Ascending aorta (tissue), 2 donors: ENCODE measurements at places on chromosomes 3 and 15.

DNA sequence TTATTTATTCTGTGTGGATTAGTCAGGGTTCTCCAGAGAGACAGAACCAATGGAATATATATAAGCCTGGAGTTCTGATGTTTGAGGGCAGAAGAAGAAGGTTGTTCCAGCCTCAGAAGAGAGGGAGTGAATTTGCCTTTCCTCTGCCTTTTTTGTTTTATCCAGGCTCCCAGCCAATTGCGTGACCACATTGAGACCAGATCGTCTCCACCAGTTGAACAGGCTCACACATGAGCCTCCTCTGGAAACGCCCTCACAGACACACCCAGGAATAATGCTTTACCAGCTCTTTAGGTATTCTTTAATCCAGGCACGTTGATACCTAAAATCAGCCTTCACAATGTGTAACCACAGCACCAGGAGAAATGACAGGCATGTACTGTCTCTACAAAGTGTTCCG, 923.1 kb downstream of the TBL1XR1 start:
- H3K27ac ChIP-seq: no peak overlapping the region
- no peaks in the 10 kb centered on the region for H3K27me3 ChIP-seq
- H3K4me1 ChIP-seq: no peaks in the 10 kb centered on the region
- no peaks in the 10 kb centered on the region for H3K36me3 ChIP-seq

GRCh38 chr3:101042996-101043686, 49.9 kb upstream of the ABI3BP start:
- H3K4me1 ChIP-seq: peaks cover 3% of the 10 kb centered on the region
- H3K36me3 ChIP-seq: no peaks in the 10 kb centered on the region
- no peak for DNase-seq
- H3K27ac ChIP-seq: no peak overlapping the region
- H3K4me3 ChIP-seq: no peak overlapping the region

DNA sequence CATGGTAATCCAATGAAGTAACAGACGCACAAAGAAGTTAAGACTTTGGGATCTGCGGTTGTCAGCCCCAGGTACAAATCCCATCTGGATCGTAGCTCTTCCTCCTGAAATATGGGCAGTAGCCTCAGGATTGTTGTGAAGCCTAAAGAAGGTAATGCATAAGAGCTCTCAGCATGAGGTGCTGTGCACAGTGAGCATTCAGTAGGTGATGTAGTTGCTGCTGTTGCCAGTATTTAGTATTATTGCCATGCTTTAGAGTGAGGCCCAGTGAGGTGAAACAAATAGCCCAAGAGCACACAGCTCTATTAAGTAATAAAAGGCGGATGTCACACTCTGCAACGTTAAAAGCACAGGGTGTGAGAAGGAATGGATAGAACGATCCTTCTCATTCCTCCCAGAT, 225.7 kb downstream of the GABRG3 start:
- H3K27me3 ChIP-seq: no peaks in the 10 kb centered on the region
- no peak for DNase-seq
- no peaks in the 10 kb centered on the region for H3K4me1 ChIP-seq
- no peak overlapping the region for H3K27ac ChIP-seq
- H3K36me3 ChIP-seq: no peaks in the 10 kb centered on the region

DNA sequence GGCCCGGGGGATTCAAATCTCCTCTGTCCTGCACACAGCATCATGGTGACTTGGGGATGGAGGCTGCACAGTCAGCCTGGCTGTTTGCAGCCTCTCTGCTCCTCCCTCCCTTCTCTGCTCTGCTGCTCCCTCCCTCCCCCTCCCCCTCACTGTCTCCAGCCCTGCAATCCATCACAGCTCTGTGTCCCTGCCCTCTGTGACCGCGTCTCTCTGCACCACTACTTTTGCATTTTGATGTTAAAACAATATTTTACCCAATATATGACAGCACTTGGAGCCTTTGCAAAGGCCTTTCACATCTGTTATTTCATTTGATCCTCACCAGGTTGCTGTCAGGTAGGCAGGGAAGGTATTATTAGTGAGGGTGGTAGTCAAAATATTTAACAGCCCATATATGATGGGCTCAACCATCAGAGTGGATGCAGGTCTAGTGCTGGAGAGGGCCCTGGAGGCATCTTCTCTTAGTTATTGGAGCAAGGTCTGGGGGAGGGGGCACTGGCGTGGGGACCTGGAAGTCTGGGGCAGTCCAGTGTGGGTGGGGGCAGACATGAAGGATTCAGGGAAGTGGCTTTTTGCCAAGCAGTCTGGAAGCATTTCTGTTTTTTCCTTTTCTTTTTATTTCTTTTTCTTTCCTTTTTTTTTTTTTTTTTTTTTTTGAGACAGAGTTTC, 16.3 kb upstream of the VPS8 start:
- no peaks in the 10 kb centered on the region for H3K27me3 ChIP-seq
- no peaks in the 10 kb centered on the region for H3K4me1 ChIP-seq
- no peak overlapping the region for H3K27ac ChIP-seq
- no peak overlapping the region for H3K4me3 ChIP-seq
- no peak for DNase-seq
- H3K36me3 ChIP-seq: no peaks in the 10 kb centered on the region

DNA sequence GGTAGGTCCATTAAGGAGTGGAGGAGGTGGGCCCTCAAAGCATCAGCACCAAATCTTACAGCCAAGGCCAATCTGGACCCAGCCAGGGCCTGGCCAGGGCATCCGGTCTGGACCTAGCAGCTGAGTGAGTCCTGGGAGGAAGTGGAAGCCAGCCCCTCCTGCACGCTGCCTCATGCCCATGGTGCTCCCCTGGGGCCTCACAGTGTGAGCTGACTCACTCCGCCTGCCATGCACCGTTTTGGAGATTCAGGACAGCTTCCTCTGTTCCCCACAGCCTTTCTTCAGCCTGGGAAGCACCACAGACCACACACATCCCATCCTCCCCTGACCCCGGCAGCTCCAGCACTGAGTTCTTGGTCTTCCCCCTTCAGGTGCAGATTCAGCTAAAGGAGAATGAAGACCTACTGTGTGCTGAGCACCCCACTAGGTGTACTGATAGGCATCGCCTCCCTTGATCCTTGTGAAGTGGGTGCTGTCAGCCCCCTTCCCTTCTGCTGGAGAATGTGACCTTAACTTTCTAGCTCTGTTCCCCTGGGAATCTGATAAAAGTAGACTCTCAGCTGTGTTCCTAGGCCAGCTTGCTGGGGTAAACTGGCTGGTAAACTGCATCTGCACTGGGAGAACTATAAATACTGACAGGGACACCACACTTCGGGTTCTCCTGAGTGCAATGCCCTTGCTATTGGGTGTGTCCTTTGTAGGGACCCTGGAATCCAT, 36.8 kb upstream of the SEC13 start:
- H3K4me1 ChIP-seq: peaks cover 6% of the 10 kb centered on the region
- peak; percentile 72 for DNase-seq
- H3K27ac ChIP-seq: peak overlapping the region; percentile 38
- H3K36me3 ChIP-seq: no peaks in the 10 kb centered on the region
- H3K4me3 ChIP-seq: no peak overlapping the region
- no peaks in the 10 kb centered on the region for H3K27me3 ChIP-seq

DNA sequence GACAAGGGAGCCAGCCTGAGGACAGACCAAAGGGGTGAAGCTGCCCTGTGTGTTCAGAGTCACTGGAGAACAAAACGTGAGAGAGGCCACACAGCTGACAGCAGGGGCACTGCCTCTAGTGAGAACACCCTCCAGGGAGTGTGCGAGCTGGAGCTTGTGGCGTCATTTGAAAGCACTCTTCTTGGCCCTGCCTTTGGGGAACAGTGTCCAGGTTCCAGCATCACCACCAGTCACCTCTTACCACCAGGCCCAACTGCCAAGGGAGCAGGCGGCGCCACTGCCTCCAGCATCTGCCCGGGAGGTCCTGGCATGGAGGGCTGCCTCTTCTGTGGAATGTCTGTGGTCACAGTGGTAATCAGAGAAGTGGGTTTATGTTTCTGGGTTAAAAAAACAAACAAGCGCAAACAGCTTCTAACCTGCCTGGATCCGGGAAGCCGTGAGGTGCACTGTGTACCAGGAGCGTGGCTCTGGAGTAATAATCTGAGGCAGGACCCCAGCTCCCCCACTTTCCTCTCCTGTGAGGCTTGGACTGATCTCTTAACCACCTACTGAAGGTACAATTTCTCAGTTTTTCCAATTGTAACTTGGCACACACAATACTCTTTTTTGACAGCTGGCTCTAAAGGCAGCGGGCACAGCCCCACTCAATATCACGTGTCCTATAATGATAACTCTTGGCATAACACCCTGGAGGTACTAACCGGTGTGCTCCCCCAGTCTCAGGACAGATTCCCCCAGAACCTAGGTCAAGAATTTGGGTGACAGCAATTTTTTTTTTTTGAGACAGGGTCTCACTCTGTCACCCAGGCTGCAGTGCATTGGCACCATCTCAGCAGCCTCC, 32.2 kb upstream of the CDCP1 start:
- no peaks in the 10 kb centered on the region for H3K4me1 ChIP-seq
- H3K36me3 ChIP-seq: no peaks in the 10 kb centered on the region
- H3K27me3 ChIP-seq: no peaks in the 10 kb centered on the region
- no peak overlapping the region for H3K27ac ChIP-seq
- H3K4me3 ChIP-seq: no peak overlapping the region

DNA sequence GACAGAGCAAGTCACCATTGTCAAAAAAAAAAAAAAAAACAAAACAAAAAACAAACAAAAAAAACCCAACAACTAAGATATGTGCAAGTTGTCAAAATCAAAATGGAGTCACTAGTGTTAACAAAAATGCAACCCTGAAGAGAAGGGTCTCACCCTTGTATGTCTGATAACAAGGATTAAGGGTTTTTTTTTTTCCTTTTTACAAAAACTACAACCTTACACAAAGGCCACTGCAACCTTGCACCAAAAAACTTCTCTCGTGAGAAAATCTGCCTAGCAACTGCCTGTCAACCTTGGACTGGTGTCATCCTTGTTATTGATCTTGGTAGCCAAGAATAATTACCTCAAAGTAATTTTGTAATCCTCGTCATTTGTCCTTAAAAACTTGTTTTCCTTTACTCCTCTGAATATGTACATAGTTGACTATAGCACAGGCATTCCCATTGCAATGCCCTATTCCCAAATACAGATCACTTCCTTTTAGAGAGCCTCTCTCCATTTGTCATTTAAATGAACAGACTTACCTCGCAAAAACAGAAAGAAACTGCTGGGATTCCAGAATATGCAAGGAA, 24.0 kb downstream of the TFRC start:
- no peaks in the 10 kb centered on the region for H3K4me1 ChIP-seq
- peaks cover 67% of the 10 kb centered on the region for H3K36me3 ChIP-seq
- no peak overlapping the region for H3K27ac ChIP-seq
- no peaks in the 10 kb centered on the region for H3K27me3 ChIP-seq
- H3K4me3 ChIP-seq: no peak overlapping the region

DNA sequence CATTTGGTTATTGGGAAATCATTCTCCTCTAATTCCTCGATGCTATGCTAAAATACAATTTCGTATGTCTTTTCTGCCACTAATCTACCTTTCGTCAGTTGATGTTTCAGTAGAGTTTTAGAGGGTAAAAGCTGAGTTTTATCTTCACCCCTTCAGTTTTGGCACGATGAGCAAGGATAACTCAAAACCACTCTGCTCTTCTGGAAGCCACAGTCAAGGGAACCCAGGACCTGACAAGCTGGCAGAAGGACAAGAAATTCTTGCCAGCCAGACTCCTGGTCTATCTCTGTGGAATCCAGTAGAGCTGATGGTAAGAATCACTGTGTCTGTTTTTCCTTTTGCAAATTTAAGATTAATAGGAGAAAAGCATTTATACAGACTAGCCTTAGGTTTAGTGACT, 414.4 kb upstream of the LRRC3B start:
- H3K27ac ChIP-seq: no peak overlapping the region
- no peaks in the 10 kb centered on the region for H3K4me1 ChIP-seq
- H3K27me3 ChIP-seq: no peaks in the 10 kb centered on the region
- no peaks in the 10 kb centered on the region for H3K36me3 ChIP-seq

GRCh38 chr15:48242015-48242414, 35.9 kb downstream of the SLC12A1 start:
- no peak overlapping the region for H3K4me3 ChIP-seq
- H3K36me3 ChIP-seq: no peaks in the 10 kb centered on the region
- no peak for DNase-seq
- no peaks in the 10 kb centered on the region for H3K4me1 ChIP-seq

GRCh38 chr15:41559239-41559782, 299 bp downstream of the TYRO3 start:
- no peak for DNase-seq
- H3K4me3 ChIP-seq: peak overlapping the region; percentile 95
- H3K4me1 ChIP-seq: peaks cover 9% of the 10 kb centered on the region
- H3K27me3 ChIP-seq: no peaks in the 10 kb centered on the region
- peak overlapping the region; percentile 50 for H3K27ac ChIP-seq

- peak overlapping the region; percentile 91 for H3K27ac ChIP-seq
- H3K36me3 ChIP-seq: no peaks in the 10 kb centered on the region
- H3K4me1 ChIP-seq: peaks cover 10% of the 10 kb centered on the region
- H3K27me3 ChIP-seq: no peaks in the 10 kb centered on the region
- no peak for DNase-seq
Measured at GRCh38 chr3:100402256-100402655, 917 bp downstream of the LNP1 start.

DNA sequence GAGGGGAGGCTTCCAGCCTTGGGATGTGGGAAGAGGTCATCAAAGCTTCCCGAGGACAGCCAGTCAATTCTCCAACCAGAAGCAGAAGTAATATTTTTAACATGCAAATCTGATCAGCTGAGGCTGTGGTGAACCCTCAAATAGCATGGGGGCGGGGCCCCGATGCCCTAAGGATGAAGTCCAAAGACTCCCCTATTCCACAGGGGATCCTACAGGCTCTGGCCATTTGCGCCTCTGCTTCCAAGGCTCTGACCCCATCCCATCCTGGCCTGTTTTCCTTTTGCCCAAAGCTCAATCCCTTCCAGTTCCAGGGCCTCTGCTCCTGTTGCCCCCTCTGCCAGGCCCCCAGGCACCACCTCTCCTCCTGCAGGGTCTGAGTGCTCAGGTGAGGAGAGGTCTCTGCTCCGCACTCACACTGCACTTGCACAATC, 6.7 kb upstream of the CSK start:
- no peaks in the 10 kb centered on the region for H3K4me1 ChIP-seq
- H3K36me3 ChIP-seq: no peaks in the 10 kb centered on the region
- no peak overlapping the region for H3K27ac ChIP-seq
- no peak overlapping the region for H3K4me3 ChIP-seq

DNA sequence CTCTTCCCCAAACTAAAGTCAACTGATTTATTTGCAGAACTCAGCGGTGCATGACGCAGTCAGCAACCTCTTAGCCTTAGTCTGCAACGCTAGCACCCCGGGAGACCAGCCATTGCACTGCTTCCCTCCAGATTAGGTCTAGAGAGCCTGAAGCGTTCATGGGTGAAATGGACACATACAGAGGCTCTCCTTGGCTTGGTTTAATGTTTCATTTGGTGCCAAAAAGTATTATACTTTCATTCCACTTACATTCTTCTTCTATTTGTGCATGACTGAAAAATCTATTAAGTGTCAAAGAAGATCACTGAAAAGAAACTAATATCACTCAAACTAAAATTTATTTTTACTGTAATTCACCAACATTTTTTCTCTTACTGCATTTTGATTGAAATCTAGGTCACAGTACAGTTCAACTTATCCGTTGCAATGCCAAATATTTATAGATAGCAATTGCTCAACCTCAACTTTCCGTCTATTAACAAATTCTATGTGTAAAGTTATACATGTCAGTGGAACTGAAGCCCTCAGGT, 116.2 kb downstream of the ROBO1 start:
- no peak overlapping the region for H3K4me3 ChIP-seq
- DNase-seq: no peak
